ENCODE measurements at places on chromosomes 16 and 17.

- DNase-seq = peak; percentile 77
Measured at GRCh38 chr17:7308625-7309433, 1.4 kb downstream of the EIF5A start.

GRCh38 chr17:69452664-69453260 is 38.3 kb downstream of the MAP2K6 start:
- DNase-seq = no peak

GRCh38 chr16:89047331-89048089 is 46.1 kb upstream of the ACSF3 start:
- DNase-seq = no peak

DNA sequence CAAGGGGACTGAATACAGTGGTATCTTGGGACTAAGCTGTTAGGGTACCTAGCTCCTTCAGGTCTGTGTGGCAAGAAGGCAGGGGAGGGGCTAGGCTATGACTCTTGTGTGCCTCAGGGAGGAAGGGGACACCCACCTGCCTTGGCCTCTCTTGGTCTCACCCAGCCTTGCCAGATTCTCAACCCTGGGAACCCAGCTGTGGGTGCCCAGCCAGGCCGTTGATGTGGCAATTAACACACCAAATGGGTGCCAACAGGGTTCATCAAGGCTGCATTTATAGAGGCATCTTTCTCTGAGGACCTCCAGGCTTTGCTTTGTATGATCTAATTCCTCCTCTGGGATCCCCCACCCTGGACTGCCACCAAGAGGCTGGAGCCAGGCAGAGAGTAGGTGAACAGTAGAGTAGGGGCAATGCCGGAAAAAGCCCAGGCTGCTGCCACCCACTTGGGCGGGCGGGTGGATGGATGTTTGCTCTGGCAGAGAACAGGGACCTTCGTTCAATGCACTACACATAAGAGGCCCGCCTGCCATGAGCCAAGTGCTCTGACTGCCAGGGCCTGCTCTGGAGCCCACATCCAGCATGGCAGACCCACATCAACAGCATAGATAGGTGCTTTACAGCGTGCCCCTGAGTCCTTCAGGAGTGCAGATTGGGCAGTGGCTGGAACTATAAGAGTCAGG is 3.2 kb upstream of the ASB16 start:
- DNase-seq = no peak

- no peak for DNase-seq
Measured at GRCh38 chr16:58638148-58639036, 8.8 kb upstream of the CNOT1 start.

GRCh38 chr17:80212109-80212508 is 8.0 kb downstream of the SGSH start:
- no peak for DNase-seq

- DNase-seq = no peak
Measured at GRCh38 chr16:56447286-56447685, 3.8 kb downstream of the NUDT21 start.

DNA sequence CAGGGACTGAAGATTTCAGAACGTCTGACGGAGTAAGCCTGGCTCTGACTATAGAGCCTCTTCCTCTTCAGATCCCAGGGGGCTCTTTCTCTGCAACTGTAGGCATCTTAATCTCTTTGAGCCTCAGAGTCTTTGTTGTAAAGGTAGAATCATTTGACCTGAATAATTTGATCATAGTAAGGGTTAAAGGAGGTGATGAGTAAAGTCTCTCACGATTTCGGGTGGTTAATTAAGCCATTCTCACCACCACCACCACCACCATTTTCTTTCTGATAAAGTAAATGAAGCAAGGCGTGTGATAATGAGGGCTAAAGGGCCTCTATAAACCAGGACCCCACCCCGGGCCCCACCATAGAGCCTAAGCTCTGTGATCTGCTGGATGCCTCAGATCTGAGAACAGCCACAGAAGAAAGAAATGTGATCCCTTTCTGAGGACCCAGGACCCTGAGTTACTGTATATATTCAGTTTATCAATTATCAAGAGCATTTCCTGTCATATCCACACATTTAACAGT is 33.0 kb upstream of the ADAMTS18 start:
- no peak for DNase-seq

- DNase-seq = no peak
Measured at GRCh38 chr16:78939597-78939996, 660.9 kb downstream of the MAF start.

DNA sequence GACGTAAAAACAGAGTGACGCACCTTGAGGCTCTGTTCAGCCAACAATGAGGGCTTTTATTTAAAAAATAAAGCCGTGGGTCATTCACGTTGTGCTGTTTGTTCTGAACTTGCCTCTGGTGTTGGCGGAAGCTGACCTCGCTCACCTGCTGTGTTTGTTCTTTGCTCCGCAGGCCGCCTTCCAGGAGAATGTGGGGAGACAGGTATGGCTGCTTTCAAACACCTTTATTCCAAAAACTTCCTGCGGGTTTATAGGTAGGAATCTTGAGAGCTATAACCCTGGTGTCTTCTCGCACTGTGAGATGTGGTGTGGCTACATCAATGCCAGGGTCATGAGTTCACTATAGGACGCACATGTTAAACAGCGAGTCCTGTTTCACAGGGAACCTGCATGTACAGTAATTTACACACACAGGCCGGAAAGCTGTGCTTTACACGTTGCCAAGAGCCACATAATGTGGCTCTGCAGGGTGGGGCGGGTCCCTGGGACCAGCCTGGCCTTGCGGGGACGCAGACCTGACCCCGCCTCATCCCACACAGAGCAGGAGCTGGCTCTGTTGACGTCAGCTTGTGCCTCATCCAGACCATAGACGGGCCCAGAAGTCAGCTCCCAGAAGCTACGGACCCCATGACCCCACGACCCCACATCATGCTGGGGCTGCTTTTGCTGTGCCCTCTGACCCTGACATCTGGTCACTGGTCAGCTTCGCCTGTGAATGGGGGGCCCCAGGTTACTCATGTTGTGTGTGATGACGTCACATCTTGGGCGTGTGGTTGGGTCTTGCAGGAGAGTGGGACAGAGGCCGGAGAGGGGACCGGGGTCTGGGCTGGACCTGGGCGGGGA is 49.9 kb upstream of the ZNF750 start:
- DNase-seq = no peak

DNA sequence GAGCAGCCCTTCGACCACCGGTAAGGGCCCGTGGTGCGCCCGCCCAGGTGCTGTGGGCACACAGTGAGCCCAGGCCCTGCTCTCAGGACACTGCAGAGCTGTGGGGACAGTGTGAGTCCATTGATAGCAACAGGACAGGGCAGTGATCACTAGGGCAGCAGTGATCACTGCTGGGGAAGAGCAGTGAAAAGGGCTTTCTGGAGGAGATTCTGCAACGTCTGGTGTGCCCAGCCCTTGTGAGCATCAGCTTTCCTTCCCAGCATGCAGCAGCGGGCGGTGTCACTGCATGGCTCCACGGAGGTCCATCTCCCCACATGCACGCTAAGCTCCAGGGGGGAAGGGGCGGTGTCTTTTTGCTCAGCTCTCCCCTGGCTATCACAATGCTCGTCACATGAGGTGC is 32.1 kb downstream of the MAP1LC3B start:
- no peak for DNase-seq

DNA sequence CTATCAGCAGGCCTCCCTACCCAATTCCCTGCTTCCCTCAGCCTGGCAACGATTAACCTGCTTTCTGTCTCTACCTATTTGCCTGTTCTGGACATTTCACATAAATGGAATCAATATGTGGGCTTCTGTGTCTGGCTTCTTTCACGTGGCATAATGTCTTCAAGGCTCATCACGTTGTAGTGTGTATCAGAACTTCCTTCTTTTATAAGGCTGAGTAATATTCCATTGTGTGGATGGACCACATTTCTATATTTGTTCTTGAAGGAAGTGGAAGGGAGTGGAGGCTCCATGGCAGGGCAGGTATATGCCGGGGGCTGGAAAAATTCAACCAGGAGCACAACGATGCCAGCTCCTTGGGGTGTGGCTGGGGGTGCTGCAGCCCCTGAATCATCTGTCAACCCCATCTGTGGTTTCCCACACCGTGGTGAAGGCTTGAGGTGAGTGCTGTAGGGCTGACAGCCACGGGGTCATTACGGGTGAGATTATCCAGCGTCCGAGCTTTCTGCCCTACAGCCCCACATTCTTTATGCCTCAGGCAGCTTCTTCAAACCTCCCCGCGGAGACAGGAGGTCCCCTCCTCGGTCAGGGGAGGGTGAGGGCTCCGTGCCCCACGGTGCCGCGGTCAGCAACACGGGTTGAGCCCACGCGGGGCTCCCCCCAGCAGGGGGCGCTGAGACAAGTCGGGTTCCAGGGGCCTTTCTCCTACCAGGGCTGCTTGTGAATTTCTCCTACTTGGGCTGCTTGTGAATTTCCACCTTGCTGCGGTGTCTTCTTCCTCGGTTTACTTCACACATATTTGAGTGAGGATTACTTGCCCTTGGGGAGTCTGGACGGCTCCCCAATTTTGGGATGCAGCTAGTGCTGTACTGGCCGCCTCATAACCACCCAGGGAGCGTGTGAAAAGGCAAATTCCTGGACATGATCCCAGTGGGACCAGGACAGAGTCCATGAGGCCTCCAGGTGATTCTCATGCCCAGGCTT is 18.3 kb upstream of the WFIKKN2 start:
- DNase-seq = no peak

- no peak for DNase-seq
Measured at GRCh38 chr16:51607201-51607651, 456.2 kb upstream of the SALL1 start.

DNA sequence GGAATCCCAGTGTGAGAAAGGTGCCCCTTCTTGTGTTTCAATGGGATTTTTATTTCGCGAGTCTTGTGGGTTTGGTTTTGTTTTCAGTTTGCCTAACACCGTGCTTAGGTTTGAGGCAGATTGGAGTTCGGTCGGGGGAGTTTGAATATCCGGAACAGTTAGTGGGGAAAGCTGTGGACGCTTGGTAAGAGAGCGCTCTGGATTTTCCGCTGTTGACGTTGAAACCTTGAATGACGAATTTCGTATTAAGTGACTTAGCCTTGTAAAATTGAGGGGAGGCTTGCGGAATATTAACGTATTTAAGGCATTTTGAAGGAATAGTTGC is 567 bp downstream of the UBB start:
- DNase-seq = peak; percentile 26

GRCh38 chr16:66923247-66923731 is 2.0 kb downstream of the RRAD start:
- DNase-seq = no peak

- peak; percentile 48 for DNase-seq
Measured at GRCh38 chr16:19375561-19376158, 42.0 kb upstream of the TMC5 start.

- no peak for DNase-seq
Measured at GRCh38 chr16:19384656-19385055, 33.0 kb upstream of the TMC5 start.

- no peak for DNase-seq
Measured at GRCh38 chr17:73827627-73828291, 183.5 kb upstream of the SDK2 start.

DNA sequence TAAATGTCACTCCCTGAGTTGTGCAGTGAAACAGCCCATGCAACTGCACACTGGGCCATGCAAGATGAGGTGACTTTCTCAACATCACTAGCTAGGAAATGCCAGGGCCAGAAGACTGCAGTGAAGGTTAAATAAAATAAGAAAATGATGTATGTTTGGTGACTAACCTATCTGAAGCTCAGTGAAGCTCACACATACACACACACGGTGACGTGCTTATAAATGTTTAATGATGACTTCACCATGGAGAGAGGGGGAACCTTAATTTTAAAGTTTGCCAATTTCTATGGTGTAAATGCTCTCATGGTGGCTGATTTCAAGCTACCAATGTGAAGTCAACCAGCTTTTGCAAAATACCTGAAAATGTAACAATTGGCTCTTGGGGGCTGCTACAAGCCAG is 166.4 kb downstream of the MAF start:
- DNase-seq = no peak

GRCh38 chr17:32141679-32142037 is 644 bp upstream of the RHOT1 start:
- DNase-seq = no peak

GRCh38 chr17:77045441-77046041 is 95.2 kb upstream of the SEC14L1 start:
- no peak for DNase-seq

DNA sequence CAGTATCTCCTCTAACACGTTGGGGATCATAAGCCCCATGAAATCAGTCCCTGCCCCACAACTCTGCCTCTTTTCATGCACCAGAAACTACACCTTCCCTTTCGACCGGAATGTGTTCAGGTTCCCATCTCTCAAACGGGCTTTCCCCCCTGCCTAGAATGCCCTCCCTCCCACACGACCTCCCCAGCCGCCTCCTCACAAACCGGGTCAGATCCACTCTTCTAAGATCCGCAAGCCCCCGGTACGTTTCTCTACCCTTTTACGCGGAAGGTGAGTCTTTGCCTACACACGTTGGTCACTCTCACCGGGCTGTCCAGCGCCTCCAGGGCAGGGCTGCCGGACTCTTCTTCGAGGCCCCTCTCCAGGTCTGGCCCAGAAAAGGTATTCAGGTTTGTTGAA is 708 bp downstream of the DHX33 start:
- no peak for DNase-seq

- no peak for DNase-seq
Measured at GRCh38 chr16:50977138-50977537, 173.9 kb downstream of the SALL1 start.

- DNase-seq = no peak
Measured at GRCh38 chr17:8859804-8860430, 7.6 kb downstream of the PIK3R6 start.

DNA sequence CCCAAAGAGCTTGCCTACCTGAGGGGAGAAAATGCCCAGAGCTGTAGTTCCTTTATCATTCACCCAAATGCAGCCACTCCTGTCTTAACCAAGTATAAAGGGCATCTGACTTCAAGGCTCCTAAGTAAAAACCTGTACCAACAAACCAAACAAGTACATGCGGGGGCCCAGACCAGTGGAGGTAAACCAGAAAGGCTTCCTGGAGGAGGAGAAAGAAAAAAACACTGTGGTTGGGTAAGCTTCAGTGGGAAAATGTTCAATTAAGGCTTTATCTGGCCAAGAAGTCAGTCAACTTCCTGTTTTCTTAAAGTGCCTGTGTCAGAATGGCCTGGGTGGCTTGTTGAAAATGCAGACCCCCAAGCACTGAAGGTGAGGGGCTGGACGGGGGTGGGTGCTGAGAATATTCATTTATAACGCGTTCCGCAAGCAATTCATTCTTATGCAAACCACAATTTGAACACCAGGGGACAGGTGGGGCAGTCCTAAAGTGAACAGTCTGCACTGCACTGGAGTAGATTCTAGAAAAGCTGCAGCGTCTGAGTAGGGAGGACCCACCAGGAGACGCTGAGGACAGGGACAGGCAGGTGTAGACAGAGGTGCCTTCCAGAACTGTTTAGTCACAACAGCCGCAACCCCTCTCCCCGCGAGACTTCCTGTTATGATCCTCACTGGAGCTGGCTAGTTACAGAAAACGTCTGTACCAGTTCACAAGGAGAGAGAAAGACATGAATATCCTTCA is 467.1 kb downstream of the SOX9 start:
- DNase-seq = no peak

Measured in hindlimb muscle (tissue), 1 donor.